NAMALWA (cell line): ENCODE measurements at places on chromosomes 5 and 9.

DNA sequence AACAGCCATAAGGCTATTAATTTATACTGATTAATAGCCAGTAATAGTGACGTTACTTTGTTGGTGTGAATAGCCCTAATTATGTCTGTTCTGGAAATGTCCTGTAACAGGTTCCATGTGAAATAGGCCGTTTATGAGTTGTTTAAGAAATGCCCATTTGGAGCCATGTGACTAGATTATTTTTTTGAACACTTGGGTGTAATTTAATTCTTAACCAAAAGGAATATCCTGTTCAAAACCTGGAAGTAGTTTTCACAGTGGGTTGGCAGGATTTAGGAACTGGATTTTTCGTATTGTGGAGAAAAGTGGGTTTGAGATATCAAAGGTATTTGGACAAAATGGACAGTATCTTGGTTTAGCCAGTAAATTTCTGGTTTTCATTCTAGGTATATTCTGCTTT lies 1.3 kb downstream of the TENT2 start:
- DNase-seq: peak; percentile 31

GRCh38 chr9:113154471-113154870 lies 3.7 kb downstream of the SLC31A2 start:
- no peak for DNase-seq

DNA sequence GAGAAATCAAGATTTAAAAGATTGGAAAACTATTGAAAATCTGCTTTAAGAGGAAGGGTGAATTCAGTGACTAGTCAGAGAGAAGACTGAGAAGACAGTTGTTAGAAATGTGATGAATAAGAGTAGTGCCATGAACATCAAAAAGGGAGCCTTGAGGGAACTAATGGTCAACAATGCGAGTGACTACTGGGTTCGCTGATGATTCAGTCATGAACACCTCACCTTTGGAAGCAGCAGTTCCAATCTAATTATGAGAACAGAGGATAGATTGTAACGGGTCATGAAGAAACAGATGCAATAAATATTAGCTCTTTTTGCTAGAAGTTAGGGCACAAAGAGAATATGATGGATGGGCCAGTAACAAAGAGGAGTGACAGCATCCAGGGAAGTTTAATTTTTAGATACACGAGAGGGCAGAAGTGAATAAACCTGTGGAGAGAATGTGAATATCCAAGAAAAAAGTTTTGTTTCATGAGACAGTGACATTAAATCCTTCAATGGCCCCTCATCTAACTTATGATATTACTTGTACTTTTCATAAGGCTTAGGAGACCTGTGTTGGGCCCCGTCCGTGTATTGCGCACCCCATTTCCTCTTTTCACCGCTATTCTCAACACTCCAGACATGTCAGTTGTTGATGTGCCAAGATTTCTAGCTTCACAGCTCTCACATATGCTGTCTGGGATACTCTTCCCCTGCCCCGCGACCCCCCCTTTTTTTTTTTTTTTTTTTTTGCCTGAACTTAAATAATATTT lies 23.5 kb upstream of the IFNE start:
- DNase-seq: no peak

DNA sequence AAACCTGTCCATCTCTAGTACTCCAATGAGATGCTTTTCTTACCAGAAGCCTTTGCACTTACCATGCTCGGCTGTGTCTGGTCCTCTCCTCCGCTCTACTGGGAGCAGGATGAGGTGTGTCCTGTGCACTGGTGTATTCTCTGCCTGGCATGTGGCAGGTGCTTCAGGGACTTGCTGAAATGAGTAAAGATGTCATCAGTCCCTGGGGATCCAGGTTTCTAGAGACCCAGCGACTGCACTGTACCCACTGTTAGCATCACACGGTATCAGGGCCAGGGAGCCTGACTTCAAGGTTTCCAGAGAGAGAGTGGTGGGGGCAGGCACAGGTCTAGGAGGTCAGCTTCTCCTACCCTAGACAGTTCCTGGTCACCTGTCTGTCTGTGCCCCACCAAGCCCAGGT lies 10.5 kb downstream of the PTTG1 start:
- peak; percentile 26 for DNase-seq

DNA sequence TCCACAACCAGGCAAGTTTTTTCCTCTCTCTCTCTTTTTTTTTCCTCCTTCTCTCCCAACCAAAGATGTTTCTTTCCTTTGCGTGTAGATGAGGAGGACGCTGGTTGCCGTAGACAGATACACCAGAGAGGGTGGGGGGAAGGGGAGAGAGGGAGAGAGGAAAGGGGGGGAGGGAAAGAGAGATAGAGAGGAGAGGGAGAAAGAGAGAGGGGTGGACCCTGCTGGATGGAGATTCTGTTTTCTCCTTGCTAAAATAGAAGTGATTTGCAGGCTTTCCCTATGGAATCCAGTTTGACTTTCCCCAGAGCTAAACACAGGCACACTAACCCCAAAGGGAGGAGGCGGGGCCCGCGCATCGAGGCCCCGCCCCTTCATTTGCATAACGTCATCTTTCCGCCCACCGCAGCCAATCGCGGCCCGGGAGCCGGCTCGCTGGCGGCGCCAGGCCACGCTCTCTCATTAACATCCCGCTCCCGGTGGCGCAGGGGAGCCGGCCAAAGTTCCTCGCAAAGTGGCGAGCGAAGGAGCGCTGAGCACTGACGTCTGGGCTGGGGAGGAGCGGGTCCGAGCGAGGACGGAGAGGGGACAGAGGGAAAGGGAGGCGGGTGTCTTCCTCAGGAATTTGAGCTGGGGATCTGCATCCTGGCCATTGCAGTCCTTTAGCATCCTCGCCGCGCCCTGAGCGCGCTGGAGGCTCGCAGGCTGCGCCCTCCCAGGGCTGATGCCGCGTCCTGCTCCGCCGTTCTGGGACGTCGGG lies 487 bp upstream of the EBF1 start:
- DNase-seq: peak; percentile 94

DNA sequence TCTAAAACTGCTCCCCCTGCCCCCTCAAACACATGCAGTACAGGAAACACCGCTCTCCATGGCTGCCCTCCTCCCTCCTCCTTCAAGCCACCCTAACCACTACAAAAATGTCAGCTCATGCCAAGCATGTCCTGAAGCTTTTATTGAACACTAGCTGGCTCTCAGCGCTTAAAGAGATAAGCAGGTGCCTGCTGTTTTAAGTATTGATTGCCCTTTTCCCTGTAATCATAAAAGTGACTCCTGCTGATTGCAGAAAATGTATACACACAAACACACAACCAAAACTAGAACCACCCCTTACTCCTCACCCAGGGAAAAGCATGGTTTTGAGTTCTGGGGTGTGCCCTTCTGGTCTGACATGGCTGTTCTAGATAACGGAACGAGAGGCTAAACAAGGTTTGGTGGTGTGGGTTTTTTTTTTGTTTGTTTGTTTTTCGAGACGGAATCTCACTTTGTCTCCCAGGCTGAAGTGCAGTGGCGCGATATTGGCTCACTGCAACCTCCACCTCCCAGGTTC lies 3.7 kb upstream of the UCK1 start:
- no peak for DNase-seq

DNA sequence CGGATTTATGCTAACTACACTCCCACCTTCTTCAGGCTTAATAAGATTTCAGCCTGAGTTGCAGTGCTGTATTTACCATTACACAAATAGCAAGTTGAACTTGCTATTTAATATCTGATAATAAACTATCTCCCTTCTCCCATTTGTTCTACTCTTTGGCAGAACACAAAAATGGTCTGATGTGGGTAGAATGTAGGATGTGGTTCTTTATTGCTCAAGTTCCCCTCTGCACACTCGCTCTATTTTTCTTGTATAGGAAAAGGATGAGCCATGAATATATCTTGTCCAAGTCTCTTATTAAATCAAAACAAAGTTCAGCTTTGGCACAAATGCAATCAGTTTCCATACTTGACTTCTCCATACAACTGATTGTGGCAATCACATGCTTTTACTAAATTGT lies 37.2 kb upstream of the KIF2A start:
- no peak for DNase-seq
